Stimulated activated CD8-positive, alpha-beta memory T cell treated with anti-CD3 and anti-CD28 coated beads, Interleukin-4, amount 100 ng/mL, for 4 hours (primary cell): ENCODE measurements at places on chromosomes 7 and 10.

GRCh38 chr7:4725850-4726450, 43.9 kb downstream of the FOXK1 start:
- DNase-seq = no peak

DNA sequence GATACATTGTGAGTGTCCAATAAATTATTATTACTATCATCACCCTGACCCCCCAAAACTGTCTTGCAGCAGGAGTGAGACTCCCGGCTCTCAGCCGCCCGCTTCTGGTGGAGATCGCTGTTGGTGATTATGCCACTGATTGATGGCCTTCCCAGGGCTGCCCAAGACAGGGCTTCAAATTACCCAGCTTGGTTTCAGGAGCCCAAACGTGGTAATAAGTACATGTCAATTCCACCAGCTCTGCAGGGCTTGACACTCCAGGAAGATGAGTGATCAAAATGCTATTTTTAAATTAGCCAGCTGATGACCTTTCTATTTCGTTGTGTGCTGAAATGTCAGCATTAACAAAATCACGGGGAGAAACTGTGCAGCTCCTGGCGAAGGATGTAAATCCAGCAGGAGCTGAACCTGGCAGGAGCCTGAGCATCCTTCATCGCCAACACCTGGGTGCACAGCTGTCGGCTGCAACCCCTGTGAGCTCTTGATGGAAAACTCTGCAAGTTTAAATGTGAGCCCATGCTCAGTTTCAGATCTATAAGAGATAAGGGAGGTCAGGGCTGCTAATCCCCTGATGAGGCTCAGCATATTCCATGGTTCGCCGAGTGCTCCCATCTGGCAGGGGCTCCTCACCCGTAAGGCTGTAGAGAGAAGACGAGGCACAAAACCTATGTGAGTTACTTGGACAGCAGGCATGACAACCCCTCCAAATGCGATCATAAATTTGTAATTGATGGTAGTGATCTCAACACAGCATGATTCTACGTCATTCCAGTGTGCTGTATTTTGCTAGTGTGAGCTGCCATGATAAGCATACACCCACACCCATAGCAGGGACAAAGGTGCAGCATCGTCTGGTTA, 446.3 kb downstream of the TCERG1L start:
- no peak for DNase-seq

GRCh38 chr7:17207220-17207619, 91.2 kb upstream of the AHR start:
- DNase-seq = no peak

DNA sequence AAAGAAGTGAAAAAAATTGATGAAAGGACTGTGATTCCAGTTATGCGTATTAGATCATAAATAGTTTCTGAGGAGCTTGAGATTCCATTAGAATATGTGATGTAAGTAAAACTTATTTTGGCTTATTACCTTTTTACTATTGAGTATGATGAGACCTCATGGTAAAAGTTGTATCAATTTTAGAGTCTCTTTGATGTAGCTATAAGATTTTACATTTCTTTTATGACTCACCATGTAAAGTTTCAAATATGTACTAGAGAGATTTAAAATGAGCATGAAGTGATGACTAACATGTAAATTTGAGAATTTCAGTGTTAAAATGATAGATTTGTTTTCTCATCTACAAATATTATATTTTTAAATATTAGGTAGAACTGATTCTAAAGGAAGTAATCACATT, 276.5 kb downstream of the OTUD1 start:
- no peak for DNase-seq

- DNase-seq = no peak
Measured at GRCh38 chr7:31102151-31102972, 50.3 kb downstream of the ADCYAP1R1 start.

GRCh38 chr10:29370097-29371092, 81.5 kb downstream of the LYZL1 start:
- DNase-seq = no peak

DNA sequence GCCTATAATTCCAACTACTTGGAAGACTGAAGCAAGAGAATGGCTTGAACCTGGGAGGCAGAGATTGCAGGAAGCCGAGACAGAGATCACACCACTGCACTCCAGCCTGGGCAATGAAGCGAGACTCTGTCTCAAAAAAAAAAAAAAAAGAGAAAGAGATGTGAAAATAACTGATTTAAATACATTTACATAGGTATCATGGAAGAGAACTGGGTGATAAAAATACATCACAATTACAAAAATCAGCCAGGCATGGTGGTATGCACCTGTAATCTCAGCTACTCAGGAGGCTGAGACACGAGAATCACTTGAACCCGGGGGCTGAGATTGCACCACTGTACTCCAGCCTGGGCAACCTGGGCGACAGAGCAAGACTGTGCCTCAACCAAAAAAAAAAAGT, 19.8 kb downstream of the NANOS1 start:
- no peak for DNase-seq

DNA sequence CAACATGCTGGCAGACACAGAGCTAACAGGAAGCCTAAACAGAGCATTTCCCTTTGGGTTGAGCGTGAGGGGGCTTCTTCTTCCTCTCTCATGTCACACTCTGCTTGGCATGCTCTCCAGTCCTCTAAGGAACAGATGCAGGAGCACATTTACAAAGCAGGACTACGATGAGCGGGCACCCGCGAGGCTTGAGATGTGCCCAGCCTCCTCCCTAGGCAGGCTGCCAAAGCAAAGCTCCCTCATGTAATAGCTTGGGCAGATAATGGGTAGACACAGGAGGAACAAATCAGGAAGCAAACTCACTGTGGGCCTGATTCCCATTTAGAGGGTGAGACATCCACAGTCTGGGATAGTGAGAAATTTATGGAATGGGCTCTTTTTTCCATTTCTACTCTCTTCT, 519.1 kb downstream of the NRG3 start:
- DNase-seq = no peak

- no peak for DNase-seq
Measured at GRCh38 chr7:137003086-137003485, 134.6 kb downstream of the CHRM2 start.

GRCh38 chr7:30206942-30207341, 72.2 kb downstream of the MTURN start:
- DNase-seq = no peak

DNA sequence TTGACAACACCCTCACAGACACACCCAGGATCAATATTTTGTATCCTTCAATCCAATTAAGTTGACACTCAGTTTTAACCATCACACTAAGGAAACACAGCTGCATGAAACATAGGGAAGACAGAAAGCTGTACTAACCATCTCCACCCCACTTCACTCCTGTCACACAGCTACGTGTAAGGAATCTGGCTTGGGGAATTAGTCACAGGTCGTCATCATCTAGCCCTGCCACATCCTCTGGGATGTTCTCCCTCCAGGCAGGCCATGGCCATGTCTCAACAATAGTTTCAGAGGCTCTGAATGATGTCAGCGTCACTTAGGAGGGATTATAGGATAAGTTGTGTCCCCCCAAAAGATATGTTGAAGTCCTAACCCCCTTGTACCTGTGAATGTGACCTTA, 10.8 kb upstream of the SEMA3C start:
- no peak for DNase-seq

DNA sequence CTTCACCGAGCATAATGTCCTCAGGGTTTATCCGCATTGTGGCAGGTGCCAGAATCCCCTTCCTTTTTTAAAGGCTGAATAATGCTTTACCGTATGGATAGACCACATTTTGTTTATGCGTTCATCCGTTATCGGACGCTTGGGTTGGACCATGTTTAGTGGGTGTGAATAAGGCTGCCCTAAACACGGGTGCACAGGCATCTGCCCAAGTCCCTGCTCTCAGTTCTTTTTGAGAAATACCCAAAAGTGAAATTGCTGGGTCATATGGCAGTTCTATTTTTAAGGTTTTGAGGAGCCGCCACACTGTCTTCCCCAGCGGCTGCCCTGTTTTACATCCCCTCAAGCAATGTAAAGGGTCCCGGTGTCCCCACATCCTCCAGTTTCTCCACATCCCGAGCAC, 121.6 kb downstream of the DYNC2I1 start:
- DNase-seq = no peak

DNA sequence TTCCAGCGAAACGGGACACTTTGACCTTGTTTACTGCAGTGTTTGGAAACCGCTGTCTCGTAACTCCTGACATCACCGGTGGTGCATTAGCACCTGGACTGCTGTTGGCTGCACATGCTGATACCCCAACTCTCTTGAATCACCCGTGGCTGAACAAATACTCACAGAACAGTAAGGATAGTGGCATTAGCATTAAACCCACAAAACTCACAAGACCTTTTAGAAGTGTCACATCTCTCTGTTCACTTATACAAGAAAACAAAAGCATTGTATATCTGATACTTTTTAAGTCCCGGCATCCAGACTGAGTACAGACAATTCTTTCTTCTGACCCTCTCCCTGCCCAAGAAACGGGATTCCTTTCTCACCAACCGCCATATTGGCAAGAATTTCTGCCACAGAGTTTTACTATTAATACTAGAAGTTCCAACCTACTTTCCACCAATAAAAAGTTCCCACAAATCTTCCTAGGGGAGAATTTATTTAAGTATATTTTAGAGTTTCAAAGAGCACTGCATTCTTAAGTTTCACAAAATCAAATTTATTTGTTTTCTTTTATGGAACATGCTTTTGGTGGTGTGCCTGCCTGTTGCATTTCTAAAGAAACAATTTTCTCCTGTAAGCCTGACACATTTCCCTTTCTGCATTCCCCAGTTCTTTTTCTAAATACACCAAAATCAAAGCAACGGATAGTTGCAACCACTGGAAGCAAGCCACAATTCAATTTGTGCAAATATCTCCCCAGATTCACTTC, 208.4 kb upstream of the KLF14 start:
- DNase-seq = no peak

DNA sequence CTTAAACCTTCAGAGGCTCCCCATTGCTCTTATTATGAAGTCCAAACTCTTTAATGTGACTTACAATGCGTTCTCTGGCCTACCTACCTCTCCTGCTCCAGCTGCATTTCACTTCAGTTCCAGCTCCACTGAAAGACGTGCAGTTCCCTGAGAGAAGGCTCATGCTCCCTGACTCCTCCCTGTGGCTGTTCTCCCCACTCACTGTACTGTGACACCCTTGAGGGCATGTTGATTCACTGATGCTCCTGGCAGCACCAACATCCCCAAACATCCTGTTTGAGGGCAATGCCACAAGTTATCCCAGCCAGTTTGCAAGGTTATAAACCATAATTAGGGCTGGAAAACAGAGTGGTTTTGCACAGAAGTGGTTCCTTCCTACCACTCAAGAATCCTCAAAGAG, 111.2 kb downstream of the LSM5 start:
- no peak for DNase-seq

GRCh38 chr10:16943295-16944285, 126.4 kb upstream of the RSU1 start:
- DNase-seq = no peak

GRCh38 chr10:4807761-4808507, 18.1 kb upstream of the AKR1E2 start:
- no peak for DNase-seq

- DNase-seq = no peak
Measured at GRCh38 chr7:76281706-76282343, 20.6 kb upstream of the HSPB1 start.

GRCh38 chr7:88329532-88330463, 23.1 kb upstream of the STEAP4 start:
- no peak for DNase-seq

DNA sequence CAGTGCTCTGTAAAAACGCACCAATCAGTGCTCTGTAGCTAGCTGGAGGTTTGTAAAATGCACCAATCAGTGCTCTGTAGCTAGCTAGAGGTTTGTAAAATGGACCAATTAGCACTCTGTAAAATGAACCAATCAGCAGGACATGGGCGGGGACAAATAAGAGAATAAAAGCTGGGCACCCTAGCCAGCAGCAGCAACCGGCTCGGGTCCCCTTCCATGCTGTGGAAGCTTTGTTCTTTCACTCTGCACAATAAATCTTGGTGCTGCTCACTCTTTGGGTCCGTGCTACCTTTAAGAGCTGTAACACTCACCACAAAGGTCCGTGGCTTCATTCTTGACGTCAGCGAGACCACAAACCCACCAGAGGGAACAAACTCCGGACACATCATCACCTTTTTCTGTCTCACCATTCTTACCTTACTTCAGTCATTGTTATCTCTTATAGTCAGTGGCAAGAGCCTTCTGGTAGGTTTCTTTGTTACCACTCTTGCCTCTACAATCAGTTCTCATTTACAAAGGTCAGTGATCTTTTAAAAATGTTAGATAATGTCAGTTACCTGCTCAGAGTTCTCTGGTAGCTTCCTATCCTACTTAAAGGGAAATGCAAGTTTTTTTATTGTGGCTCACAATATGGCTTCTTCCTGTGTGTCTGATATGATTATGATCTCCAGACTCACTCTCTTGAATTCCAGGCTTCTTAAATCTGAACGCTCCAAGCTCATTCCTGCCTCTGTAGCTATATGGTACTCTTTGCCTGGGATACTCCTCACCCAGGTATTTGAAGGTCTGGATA, 4.5 kb downstream of the STAM start:
- DNase-seq = peak; percentile 12

DNA sequence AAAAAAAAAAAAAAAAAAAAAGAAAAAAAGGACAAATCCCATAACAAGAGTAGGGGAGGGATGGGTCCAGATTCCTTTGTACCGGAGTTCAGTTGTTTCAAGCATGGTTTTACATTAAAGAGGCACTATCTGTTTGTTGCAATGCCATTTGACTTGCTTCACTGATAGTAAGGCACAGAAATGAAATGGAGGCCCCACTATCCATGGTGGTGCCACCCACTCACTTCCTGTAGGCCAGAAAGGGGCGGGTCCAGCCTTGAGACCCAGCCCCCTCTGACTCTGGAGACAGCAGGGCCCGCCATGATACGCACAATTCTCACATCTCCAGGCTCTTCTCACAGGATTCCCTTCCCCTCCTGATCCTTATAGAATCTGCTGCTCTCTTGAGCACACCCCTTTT, 100.0 kb downstream of the CLEC2L start:
- DNase-seq = no peak

DNA sequence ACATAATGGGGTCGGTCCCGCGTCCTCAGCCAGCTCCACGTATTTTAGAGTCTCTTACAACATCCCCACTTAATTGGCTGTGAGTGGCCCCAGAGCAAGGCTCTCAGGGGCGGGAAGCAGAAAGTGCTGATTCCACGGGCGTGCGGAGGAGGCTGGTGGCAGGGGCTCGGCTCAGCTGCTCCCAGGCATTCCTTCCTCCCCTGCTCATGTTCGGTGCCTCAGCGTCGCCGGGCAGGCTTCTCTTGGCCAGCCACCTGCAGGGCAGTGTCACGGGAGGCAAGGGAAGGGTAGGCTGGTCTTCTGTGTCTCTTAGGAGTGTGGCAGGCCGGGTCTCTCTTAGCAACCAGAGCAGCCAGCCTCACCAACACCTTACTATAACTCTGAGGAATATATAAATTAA, 33.8 kb downstream of the IL15RA start:
- no peak for DNase-seq
